ENCODE measurements at places on chromosomes 1 and 21. TPM values are rescaled to one million over a fixed set of nuclear protein-coding genes. Genes with fewer than 3 reads are reported as not detected.

GRCh38 chr1:201418461-201418860 lies 3.1 kb downstream of the TNNI1 start:
- no peak for DNase-seq

GRCh38 chr1:43062527-43063095 lies 103.9 kb upstream of the SLC2A1 start:
- no peak for DNase-seq

DNAJC28 gene
- polyA plus RNA-seq: 2.1 TPM

TRAPPC10 gene
- 14.6 TPM for polyA plus RNA-seq

- DNase-seq: no peak
Measured at GRCh38 chr1:47830641-47831333, 166.4 kb downstream of the TRABD2B start.

- peak; percentile 8 for DNase-seq
Measured at GRCh38 chr21:35254006-35254764, 205.1 kb upstream of the RUNX1 start.

DNA sequence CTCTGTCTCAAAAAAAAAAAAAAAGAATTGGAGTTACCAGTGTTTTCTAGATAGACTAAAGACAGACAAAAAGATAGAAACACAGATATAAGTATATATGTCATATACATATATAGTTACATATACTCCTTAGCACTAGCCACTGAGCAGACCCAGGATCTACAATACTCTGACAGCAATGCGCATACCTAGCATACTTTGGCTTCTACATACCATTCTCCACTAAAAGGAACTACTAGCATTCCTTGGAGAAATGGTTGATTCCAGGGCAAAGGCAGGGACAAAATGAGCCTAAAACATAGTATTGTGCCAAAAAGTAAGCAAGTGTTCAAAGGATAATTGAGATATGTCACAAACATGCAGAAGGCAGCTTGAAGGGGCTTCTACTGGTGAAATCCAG lies 22.7 kb downstream of the SYNJ1 start:
- no peak for DNase-seq

DNA sequence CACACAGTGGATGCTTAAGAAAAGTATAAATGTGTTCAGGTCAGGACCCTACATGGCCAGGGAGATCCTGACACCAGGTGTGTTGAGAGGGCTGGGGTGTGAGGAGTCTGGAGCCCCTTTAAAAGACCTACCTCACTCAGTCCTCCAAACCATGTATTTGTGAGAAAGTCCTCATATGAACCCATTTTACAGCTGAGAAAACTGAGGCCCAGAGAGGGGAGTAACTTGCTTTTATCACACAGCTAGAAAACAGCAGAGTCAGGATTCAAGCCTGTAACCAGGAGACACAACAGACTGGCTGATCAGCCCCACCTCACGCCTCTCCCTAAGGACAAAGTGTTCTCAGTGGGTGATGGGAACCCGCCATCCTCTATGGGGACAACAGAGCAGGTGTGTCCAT lies 706.7 kb downstream of the PTPRU start:
- DNase-seq: no peak

DNA sequence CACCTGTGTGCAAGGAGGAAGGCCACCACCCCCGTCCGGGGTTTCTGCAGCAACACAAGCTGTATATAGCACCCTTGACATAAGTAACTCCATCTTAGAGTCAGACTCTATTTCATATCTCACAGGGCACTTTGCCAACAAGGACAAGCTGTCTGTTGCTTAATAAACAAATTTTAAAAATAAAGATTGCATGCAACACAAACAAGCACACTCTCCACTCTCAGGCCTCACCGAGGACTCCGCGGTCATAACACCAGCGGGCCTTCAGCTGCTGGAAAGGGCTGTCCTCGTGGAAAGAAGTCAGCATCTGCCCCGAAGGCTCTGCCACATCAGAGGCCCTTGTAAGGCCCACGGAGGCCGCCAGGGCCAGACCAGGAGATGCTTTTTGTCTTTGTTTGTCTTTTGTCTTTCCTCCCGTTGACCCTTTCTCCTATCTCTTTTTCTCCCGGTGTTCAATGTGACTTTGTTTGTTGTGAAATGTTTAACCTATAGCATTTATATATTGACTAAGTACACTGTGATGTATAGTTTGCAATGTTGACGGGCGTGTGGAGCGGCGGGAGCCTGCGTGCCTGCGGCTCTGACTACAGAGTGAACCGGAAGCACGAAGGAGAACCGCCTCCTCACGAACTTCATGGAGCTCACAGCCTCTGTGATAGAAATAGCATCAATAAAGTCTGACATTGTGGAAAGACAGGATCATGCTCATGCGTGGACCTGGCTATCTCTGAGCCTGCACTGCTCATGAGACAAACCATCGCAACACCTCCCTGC lies 24.1 kb downstream of the MEGF6 start:
- no peak for DNase-seq

- DNase-seq: no peak
Measured at GRCh38 chr1:10779841-10780240, 16.6 kb downstream of the CASZ1 start.

FCGR1A gene
- polyA plus RNA-seq: 3.0 TPM

- no peak for DNase-seq
Measured at GRCh38 chr1:67264899-67265298, 42.8 kb upstream of the IL12RB2 start.

DNA sequence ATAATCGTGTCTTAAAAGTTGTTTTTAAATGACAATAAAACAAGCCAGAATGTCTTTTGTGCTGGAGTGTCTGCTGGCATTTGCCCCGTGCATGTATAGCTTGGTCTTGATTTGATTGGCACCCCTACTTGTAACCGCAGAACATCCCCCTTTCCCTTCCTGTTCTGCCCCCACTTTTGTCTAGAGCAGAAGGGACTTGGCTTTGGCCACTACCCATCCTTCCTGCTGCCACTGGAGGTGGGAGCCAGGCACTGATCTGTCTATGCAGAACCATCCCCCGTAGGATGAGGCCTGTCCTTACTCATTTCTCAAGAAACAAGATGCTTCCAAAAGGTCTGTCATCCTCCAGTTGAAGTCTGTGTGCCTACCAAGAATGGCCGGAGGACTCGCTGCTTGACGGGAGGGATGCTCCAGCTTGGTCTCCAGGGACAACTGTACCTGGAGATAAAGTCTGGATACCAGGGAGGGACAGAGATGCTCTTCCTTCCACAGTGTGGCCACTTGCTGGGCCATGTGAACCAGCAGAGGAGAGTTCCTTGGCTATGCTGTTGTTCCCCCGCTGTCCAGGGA lies 1.1 kb upstream of the SLC27A3 start:
- DNase-seq: no peak

GRCh38 chr1:102886638-102887037 lies 221.7 kb downstream of the COL11A1 start:
- DNase-seq: no peak

DNA sequence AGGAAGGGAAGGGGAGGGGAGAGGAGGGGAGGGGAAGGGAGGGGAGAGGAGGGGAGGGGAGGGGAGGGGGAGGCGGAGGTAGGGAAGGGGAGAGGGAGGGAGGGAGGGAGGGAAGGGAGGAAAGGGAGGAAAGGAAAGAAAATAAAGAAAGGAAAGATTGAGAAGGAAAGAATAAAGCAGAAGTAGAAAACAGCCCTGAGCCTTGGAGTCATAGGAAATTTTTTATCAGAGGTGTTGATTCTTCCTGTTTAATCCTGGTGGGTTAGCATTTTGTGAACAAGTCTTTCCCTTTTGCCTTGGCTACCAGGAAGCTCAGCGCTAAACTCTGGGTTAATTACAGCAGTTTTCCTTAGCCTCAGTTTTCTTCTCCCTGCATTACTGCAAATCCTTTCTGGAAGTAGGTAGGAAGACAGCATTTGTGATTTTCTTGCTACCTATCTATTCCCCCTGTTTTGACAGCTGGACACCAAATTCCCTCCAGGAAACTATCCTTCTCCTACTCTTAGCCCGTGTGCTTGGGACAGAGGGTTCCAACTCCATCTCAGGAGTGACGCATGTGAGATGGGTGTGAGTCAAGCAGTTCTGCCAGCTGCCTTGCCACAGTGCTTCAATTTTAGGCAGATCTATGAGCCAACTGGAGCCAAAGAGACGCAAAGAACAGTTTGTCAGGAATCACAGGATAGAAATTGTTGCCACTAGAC lies 26.9 kb downstream of the TOMM20 start:
- DNase-seq: no peak

Data from hindlimb muscle (tissue), 1 donor.